CD8-positive, alpha-beta T cell (primary cell): ENCODE measurements at places on chromosomes 4 and X.

GRCh38 chrX:45992402-45993123 lies 552.7 kb downstream of the ZNF674 start:
- no peak for DNase-seq

DNA sequence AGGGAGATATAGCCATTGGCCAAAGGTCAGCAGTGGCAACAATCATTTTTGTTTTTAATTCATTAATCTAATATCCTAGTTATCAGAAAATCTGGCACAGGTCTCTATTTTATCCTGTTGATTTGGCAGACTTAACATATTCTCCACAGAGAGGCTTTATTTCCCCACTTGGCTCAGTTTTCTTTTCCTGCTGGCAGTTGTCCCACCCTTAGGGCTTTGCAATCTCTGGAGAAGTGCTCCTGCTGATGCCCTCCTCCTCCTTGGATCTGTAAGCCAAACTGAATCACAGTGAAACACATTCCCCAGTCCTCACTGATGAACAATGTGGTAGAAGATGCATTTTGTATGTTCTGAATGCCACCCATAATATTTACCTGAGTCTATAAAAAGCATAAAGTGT lies 889.7 kb downstream of the PDHA2 start:
- no peak for DNase-seq

- no peak for DNase-seq
Observed at GRCh38 chr4:135408109-135408508, 1206.5 kb upstream of the PABPC4L start.

DNA sequence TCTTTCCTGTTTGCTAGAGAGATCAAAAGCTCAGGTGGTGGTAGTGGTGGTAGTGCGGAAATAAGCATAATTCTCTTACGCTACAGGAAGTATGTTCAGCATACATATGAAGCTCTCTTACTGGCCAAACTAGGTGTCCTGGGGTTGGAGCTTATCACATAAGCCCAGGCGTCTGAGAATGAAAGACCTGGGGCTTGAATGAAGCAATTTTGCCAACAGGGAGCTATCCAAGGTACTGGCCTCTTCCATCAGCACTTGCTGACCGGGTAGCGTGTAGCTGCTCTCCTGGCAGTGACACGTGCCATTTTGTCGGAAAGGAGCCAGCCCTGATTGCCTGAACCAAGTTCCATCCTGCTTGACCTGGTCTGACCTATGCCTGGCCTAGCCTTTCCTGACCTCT lies 65.9 kb upstream of the HPF1 start:
- DNase-seq, result peak; percentile 16

DNA sequence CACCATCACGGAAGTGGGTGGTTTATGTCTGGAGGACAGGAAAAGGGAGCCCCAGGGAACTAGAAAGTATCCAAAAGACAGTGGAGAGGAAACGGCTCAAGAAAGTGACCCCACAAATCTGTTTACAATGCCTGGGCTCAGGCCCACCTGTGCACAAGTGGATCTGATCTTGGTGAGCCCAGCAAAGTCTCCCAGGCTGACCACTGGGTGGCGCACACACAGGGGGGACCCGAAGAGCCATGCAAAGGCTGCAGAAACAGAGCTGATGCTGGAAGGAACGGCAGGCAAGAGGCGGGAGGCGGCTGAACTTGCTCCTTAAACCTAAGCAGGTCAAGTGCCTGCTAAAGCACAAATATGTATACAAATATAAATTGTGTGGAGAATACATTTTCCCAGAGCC lies 9.6 kb downstream of the HAUS7 start:
- DNase-seq, result peak; percentile 66

GRCh38 chrX:40521868-40522450 lies 58.8 kb upstream of the ATP6AP2 start:
- DNase-seq, result no peak

DNA sequence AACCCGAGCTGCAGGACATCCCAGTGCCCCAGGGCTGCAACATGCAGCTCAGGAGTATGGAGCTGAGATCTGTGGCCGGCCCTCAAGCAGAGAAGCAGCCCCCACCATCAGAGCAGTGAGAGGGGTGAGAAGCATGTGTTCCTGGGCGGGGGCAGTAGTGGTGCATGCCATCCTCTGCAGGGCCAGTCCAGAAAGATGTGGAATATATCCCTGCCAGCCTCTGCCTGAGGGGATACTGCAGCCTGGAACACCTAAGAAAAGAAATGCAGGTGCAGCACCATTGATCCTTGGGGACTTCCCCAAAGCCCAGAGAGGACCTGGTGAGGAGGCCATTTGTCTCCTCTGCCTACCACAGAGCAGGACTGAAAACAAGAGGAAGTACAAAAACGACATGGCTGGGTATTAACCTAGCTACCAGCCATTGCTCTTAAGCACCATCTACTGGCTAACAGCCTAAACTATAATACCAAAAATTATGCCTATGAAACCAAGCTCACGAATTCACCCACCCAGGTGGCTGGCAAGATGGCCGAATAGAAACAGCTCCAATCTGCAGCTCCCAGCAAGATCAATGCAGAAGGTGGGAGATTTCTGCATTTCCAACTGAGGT lies 158.8 kb downstream of the ADGRA3 start:
- DNase-seq, result no peak

DNA sequence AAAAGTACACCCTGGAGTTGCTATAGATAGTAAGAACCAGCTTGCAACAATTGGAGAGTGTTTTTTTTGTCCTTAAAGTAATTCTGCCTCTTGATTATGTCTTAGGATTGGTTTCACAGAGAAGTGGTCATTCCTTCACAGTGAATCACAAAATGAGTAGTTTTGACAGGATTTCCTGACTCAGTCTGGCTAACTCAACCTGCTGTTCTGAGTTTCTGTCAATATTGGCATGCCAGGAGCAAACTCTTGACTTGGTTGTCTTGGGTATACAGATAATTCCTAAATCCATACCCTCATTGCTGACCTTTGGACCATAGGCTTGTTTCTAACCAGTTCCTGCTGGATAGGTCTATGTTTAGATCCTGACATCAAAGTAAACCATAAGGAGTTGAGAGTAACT lies 9.4 kb downstream of the FHIP1A start:
- DNase-seq, result no peak

- no peak for DNase-seq
Observed at GRCh38 chrX:152575331-152575730, 62.4 kb upstream of the GABRQ start.

GRCh38 chrX:39827951-39828350 lies 269.8 kb downstream of the BCOR start:
- DNase-seq, result peak; percentile 11

- DNase-seq, result no peak
Observed at GRCh38 chr4:169158046-169158445, 112.7 kb downstream of the SH3RF1 start.

DNA sequence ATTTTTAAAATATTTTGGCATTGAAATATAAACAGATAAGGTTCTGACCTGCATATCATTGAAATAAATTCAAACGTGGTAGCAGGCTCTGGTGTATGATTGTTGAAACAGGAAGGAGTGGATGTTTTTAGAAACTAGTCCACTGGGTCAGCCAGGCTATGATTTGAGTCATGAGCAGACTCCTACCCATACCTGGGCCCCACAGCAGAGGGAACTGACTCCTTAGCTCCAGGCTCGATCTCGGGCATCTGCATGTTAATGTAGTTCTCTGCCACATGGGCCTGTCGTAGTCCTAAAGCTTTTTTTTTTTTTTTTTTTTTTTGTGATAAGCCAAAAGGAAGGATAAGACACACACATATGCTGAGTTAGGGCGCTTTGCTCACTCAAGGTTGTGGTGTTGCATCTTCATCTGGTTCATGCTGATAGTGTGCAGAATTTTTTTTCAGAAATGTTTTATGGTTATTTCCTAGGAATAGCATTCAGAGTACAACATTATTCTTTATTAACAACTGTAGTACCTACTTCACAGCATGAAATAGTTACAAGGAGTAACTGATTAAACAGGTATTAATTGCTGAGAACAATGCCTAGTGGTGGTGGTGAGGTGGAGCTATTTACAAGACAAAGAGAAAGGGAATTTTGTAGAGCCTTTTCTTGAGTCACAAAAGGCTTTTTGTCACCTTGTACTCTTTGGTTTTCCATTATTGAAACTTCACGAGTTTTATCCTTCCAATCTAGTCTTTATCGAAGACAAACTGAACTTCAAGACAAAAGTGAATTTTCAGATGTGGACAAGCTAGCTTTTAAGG lies 27.3 kb downstream of the OFD1 start:
- DNase-seq, result no peak

DNA sequence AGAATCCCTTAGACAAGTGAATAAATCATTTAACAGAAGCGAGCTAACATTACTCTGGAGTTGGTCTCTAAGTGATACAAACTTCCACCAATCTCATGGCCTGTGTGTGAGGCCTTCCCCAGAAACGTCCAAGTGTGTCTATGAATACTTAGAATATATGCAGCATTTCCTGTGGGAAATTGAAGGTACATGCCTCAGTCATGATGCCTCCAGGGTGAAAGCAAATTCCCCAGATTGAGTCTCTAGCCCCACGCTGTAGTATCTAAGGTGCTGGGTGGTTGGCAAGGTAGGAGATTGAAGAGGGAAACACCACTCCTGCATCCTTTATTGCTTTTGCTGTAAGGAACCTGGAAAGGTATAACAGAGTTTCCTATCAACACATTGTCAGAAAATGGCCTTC lies 113.8 kb downstream of the IL13RA2 start:
- no peak for DNase-seq

- no peak for DNase-seq
Observed at GRCh38 chr4:17812801-17813200, 2.0 kb downstream of the NCAPG start.

DNA sequence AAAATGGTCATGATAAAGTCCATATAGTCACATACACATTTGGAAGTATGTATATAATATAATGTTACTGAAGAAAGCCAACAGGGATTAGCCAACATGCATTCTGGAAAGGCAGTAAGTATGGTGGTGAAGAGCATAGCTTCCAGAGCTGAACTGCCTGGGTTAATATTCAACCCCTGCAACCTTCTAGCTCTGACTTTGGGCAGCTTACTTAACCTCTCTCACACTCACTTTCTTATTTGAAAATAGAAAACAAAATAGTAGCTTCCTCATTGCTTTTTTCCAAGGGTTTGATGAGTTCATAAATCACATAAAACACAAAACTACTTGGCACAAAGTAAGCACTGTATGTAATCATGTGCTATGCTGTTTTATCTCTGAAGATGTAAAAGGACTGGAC lies 216.4 kb downstream of the CHIC2 start:
- DNase-seq, result no peak

- DNase-seq, result no peak
Observed at GRCh38 chrX:148043271-148043855, 62.2 kb downstream of the FMR1NB start.

- no peak for DNase-seq
Observed at GRCh38 chr4:173281406-173282255, 52.5 kb downstream of the HMGB2 start.

- no peak for DNase-seq
Observed at GRCh38 chr4:86482306-86483172, 111.6 kb upstream of the PTPN13 start.

GRCh38 chr4:83189631-83190136 lies 75.2 kb upstream of the PLAC8 start:
- DNase-seq, result no peak

DNA sequence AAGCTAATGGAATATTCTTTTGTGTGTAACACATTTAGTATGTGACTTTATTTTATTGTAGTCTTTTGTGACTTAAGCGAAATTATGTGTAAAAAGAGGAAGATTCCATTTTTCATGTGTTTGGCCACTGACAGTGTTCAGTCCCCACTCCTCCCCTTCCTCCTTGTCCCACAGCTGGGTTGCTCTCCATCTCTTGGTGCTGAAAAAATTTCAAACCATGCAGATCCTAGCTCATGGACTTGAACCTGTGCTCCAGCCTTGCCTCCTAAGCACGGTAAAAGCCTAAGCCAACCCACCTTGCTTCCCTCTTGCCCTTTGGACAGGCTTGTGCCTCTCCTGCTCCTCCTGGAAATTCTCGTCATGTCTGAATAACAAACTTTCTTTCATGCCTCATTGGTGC lies 2008.5 kb upstream of the TENM3 start:
- no peak for DNase-seq

DNA sequence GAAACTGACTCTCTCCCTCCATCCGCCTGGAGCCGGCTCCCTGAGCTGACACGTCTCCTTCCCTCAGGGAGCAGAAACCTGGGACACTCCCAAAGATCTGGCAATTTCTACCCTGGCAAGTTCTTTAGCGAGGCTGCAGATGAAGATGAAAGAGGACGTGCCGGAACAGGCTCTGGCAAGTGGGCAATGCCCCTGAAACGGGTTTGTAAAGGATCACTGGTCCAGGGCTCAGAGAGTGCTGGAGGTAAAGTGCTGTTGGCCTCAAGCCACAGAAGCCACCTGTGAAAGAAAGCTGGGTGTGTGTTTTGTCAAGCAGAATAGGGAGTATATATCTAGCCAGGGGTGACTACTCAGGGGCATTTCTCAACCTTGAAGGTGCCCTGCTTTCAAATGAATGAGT lies 131.4 kb upstream of the ATP6AP2 start:
- DNase-seq, result no peak

GRCh38 chr4:8860892-8861575 lies 10.6 kb downstream of the HMX1 start:
- no peak for DNase-seq

- DNase-seq, result no peak
Observed at GRCh38 chr4:525660-526059, 26.6 kb downstream of the PIGG start.

DNA sequence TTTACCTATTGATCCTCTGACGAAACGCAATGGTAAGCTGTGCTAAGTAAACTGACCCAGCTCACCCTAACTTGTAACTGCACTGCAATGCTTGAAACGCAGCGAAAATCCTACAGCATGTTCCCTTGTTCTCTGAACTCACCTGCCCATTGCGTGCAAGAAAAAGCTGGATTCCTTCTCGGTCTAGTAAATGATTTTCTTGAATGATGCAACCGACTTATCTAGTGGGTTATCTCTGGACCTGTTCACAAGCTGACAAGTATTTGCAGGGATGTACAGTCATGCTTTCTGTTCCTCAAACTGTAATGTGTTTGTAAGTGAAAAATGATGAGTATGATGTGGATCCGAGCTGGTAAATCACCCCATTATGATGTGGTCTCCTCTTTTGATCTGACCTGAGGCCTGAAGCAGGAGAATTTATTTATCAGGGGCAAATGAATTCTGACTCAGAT lies 140.1 kb downstream of the BTC start:
- DNase-seq, result no peak

DNA sequence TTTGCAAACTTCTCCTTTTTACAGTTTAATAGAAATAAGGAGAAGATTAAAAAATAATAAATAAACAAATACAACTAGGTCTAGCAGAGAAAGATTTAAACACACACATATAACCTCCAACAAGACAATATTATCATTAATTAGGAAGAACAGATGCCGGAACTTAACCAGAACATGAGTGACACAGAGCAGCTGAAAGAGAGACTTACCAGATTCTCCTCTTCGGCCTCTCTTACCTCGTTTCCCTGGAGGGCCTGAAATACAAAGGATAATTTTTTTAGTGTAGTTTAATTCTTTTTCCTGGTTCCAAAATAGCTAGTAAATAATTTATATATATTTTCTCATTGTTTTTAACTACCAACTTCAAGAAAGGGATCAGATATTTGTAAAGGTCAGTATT lies 252.5 kb downstream of the COL25A1 start:
- DNase-seq, result no peak
